ENCODE measurements at places on chromosomes 12 and 14.

GRCh38 chr12:102454808-102455760, 25.3 kb downstream of the IGF1 start:
- no peak for DNase-seq

DNA sequence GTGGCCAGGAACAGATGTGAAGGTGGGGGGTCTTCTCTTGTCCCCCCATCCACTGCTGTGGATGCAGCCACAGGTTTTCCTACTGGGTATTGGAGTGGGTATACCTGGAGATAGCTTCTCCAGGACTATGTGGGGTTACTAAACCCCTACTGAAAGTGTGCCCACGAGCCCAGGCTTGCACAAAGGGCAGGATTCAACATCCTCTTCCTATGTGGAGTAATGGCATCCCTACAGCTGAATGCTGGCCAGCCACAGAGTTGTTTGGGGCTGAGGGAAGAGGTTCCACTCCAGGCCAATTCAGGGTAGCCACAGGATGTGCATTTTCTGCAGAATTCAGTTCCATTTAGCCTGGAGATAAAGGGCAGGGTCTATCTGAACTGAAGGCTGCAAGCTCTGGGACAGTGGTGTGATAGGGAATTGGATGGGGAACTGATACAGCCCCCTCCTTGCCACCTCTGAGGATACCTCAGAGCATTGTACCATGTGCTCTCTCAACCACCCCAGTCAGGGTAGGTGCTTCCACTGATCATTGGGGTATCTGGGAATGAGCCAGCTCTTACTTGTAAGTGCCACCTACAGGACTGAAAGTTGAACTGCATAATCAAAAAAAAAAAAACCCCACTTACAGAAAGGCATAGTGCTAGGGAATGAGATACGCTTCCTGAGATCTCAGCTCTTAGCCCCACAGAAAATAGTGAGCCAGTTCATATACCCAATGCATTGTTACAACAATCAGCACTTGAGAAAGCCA, 187.1 kb downstream of the KITLG start:
- no peak for DNase-seq

DNA sequence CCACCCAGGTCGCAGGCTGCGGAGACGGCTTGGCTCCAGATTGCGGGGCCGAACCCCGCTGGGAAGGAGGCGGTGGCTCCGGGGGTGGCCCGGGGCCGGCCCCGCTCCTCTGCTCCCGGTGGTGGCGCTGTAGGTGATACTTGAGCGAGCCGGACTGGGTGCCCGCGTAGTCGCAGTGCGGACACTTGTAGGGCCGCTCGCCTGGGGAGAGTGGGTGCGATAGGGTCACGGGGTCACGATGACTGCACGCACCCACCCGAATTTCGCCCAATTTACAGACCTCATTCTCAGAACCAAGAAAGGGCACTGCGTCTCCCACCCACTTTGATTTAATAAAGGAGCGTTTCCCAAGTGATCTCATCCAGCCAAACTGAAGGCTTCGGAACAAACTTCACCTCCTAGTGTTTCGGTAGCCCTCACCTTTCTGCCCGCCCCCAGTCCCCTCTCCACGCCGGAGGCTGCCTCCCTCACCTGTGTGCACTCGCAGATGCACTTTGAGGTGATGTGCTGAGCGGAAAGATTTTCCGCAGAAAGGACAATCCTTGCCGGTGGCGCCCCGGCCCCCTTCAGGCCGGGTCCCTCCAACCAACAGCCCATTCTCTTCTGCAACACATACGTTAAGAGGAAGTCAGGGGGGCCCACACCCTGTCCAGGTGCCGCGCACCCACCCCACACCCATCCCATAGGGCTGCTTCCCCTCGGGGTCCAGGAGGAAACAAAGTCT, 7.4 kb downstream of the ZNF219 start:
- no peak for DNase-seq

GRCh38 chr14:50883827-50884197, 12.0 kb downstream of the ABHD12B start:
- no peak for DNase-seq

DNA sequence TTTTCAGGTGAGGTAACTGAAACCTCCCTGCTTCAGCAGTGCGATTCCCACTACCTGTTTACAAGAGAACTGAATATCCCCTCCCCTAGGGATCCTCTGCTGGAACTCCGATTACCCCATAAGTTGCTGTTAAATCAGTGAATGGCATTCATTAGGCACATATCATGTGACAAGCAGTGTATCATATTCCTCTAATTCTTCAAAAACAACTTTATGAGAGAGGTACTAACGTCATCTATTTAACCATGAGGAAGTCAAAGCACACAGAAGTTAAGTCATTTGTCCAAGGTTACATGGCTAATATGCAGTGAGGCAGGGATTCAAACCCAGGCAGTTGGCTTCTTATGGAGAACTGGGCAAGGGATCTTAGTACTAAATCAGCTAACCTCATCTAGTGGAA, 43.9 kb upstream of the PCED1B start:
- no peak for DNase-seq

DNA sequence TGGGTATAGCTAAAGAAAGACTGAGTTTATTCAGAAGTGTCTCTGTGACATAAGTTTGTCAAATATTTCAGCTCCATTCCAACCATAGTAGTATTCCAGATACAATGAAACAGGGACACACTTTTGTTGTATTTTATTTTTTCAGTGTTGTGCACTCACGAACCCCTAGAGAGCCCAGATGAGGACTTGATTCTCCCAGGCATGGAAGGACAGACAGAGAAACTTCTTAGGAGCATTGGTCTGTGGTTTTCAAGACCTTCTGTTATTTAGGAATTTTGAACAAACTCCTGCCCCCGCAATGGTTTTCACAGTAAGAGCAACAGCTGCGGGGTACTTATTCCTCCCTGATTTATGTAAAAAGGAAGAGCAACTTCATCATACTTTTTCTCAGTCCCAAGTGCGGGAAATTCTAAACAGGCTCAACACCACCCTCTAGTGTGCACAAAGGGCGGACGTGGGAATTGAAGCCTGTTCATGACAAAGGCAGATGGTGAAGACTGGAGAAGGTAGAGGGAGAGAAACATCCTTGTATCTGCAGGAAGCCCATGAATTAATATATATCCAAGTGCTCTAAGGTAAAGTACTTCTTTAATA, 147.6 kb downstream of the PAH start:
- no peak for DNase-seq

DNA sequence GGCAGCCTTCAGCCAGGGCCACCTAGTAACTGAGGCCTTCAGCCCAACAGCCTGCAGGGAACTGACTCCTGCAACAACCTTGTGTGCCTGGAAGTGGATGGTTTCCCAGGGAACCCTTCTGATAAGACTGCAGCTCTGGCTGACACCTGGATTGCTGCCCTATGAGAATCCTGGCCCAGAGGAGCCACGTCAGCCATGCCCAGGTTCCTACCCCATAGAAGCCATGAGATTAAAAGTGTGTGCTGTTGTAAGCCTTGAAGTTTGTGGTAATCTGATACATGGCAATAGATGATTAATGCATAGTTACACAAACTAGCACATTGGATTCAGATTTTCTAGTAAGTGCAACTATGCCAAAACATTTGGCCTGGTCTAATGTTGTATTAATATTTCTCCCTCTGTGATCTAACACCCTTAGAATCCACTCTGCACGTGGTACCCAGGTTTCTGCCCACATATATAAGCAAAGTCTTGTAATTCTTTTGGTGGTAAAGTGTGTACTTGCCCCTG, 64.8 kb upstream of the BEGAIN start:
- no peak for DNase-seq

DNA sequence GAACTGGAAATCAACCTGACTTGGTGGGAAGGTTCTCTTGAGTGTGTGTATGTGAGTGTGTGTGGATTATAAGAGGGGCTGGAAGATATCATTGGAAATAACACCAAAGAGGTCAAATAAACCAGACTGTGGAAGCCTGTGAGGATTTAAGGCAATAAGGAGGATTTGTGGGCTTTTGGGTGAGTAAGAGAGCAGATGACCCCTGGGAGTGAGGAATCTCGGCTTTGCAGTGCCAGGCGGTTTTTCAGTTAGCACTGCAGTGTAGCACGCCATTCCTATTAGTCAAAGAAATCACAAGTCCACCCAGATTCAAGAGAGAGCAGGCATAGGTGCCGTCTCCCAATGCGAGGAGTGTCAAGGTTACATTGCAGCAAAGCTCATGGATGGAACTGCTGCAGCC, 63.3 kb downstream of the CALM1 start:
- DNase-seq: no peak

DNA sequence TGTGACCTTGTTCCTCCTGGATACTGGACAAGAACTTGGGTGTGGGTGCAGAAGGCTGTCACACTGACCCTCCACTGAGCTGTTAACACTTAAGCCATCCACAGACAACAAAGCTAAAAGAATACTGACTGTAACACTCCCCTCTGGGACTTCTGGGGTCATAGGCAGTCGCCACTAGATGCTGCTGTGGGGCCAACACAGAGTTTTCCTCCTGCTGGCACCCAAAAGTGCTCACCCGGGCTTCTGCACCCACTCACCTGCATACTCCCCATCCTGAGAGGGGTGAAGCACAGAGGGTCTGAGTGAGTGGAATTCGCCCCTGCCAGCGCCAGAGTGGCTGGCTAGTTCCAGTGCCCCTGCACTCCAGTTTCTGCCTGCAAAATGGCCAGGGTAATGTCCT, 422.4 kb upstream of the LMO3 start:
- no peak for DNase-seq

GRCh38 chr12:10369557-10370415, 20.1 kb downstream of the KLRK1 start:
- peak; percentile 58 for DNase-seq

GRCh38 chr14:75627406-75627805, 33.3 kb downstream of the ERG28 start:
- DNase-seq: no peak

- DNase-seq: no peak
These were observed 51.5 kb upstream of the SLC2A13 start for GRCh38 chr12:40157336-40157735.

- no peak for DNase-seq
These were observed 14.9 kb downstream of the LHX5 start for GRCh38 chr12:113456761-113457160.

DNA sequence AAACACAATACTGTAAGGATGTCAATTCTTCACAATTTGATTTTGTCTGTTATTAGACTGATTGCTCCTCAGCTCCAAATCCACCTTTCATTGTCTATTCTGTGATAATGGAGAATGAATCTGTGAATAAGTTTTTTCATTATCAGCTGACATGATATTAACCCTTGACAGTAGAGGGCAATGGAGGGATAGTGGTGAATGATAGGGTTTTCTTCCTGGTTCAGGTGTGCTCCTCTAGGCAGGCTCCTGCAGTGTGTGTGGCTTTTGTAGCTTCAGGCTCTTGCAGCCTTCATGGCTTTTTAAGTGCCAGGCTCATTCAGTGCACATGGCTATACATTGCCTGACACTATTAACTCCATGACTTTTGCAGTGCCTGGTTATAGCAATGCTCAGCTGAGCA, 23.4 kb upstream of the ZNF641 start:
- DNase-seq: no peak

- DNase-seq: no peak
These were observed 41.0 kb downstream of the DMAC2L start for GRCh38 chr14:50353126-50353525.

GRCh38 chr12:110280392-110280778, 662 bp upstream of the ATP2A2 start:
- DNase-seq: peak; percentile 59

DNA sequence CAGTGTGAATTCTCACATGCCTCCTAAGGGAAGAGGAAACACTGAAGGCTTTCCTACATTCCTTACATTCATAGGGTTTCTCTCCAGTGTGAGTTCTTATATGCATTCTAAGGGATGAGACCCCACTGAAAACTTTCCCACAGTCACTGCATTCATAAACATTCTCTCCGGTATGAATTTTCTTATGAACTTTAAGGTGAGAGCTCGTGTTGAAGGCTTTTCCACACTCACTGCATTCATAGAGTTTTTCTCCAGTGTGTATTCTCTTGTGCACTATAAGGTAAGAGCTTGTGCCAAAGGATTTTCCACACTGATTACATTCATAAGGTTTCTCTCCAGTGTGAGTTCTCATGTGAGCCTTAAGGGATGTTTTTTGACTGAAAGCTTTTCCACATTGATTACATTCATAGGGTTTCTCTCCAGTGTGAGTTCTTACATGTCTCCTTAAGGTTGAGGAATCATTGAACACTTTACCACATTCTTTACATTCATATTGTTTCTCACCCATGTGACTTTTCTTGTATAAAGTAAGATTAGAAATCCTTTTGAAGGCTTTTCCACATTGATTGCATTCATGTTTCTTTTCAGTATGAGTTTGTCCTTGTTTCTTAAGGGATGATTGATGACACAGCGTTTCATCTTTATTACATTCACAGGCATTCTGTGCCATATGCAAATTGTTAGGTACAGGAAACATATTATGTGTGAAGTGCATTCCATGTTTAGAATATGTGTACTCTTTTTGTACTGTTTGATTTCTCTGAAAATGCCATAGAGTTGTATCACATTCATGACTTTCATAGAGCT, 9.5 kb downstream of the ZNF891 start:
- DNase-seq: no peak

DNA sequence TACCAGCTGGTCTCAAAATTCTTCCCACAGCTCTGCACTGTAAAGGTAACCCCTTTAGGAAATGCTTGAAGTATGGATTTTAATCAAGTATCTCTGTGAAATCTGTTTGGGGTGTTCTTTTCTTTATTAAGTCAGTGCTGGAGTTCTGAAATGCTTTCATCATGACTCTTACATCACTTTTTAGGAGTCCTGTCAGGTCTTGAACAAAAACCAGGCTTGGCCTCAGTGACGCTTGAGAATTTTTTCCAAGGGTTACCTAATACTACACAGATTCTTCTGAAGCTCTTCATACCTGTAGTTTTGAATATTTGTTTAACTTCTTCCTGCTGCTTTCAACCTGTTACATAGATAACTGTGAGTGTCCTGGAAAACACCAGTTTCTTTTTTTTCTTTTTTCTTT, 47.0 kb upstream of the KCNH3 start:
- no peak for DNase-seq

GRCh38 chr14:93532541-93532940, 101.8 kb downstream of the UNC79 start:
- no peak for DNase-seq

- DNase-seq: no peak
These were observed 28.7 kb upstream of the CERS5 start for GRCh38 chr12:50195832-50196231.

- DNase-seq: no peak
These were observed 101.7 kb downstream of the DPF3 start for GRCh38 chr14:72792051-72792788.

GRCh38 chr12:100497105-100497795, 23.6 kb downstream of the NR1H4 start:
- DNase-seq: no peak
